ENCODE measurements at places on chromosomes 12 and 14.

DNA sequence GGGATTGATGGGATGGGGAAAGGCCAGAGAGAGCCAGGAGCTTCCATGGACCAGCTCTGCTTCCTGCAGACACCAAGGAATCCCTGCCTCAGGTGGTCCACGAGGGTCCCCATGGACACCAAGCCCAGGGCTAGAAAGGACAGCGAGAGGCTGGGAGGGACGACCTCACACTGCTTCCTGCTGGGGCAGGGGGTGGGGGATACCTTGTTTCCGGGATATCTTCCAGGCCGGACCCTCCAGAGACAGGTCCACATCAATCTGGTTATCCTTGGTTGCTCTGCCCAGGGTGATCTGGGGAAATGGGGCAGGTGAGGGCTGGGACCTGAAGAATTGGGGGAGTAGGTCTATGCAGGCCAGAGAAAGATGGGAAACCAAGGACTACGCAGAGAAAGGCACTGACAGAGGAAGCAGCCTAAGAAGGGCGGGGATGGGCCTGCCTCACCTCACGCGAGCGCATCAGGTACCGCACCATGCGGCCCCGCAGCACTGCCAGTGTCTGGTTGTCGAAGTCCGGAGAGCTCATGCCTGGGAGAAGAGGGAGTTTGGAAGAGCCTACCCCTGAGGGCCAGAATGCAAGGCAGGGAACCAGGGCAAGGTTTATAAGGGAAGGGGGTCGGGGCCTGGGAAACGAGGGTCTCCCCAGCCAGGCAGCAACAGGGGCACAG lies 8.8 kb downstream of the MCRS1 start:
- DNase-seq = no peak

GRCh38 chr12:84408936-84409335 lies 503.7 kb downstream of the SLC6A15 start:
- DNase-seq = no peak

- peak; percentile 72 for DNase-seq
Measured at GRCh38 chr12:114163771-114164170, 197.6 kb upstream of the RBM19 start.

GRCh38 chr14:23555882-23556699 lies at the start of gene THTPA:
Gene THTPA, plus strand, starts transcription at chr14:23556271. Its CDS starts 487 bp downstream, at chr14:23556758.
- peak; percentile 65 for DNase-seq

- DNase-seq = no peak
Measured at GRCh38 chr12:22321018-22321605, 13.4 kb downstream of the ST8SIA1 start.

- no peak for DNase-seq
Measured at GRCh38 chr14:95835121-95835730, 41.4 kb upstream of the TUNAR start.

- no peak for DNase-seq
Measured at GRCh38 chr14:51188566-51189185, 51.4 kb upstream of the TMX1 start.

GRCh38 chr12:118986050-118986449 lies 4.7 kb downstream of the SRRM4 start:
- DNase-seq = no peak

DNA sequence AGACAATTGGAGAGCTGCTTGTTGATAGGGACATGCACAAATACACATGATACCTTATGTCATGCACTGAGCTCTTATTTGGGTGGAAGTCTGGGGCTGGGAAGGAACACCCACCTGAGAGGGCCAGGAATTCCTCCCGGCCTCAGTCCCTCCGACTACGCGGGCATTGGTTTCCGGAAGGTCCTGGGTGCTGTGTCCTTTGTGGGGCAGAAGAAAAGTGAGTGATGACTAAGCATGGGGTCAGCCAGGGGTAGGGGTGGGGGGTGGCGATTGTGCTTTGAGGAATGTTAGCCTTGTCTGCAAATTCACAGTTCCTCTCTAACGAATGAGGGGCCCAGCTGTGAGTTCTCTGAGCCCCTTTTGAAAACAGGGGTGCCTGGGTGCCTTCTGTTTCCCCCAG lies 798 bp downstream of the CELA1 start:
- DNase-seq = no peak

DNA sequence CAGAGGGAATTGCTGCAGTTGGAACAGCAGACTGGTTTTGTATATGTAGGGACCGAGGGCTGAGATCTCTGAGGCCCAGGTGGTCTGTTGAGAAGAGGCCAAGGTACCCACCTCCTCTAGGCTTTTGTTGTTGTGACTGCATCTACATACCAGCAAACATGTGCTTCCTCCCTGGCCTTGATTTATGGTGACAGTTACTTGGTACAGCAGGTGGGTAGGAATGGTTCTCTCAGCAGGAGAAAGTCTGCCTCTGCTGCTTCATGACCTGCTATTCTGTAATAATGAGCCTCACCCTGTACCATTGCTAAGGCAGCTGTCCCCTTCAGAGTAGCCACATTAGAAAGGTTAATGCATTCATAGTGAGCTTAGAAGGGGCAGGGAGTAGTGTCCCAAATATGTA lies 196.7 kb upstream of the PELI2 start:
- no peak for DNase-seq

GRCh38 chr12:29039013-29039412 lies 110.1 kb upstream of the FAR2 start:
- peak; percentile 91 for DNase-seq

DNA sequence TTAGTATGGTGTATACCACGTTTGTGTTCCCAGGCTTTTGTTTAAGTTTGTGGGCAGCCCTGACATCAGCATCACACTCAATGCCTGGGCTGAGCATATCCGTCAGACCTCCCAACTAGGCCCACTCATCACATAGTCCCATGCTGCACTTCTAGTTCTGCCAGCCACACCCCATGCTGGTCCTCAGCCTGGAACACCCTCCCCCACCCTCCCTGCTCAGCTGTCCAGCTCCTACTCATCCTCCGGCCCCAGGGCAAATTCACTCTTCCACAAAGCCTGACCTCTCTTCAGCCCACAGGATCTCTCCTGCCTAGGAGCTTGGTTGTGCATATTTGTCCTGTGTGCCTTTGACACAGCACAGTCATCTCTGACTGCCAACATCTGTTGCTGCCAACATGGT lies 3.9 kb upstream of the ENDOU start:
- DNase-seq = no peak

All from fibroblast of skin of left biceps (primary cell).